ENCODE measurements at places on chromosomes 1 and 21.

- no peak for DNase-seq
Measured at GRCh38 chr1:1462318-1462966, 9.1 kb upstream of the ATAD3B start.

DNA sequence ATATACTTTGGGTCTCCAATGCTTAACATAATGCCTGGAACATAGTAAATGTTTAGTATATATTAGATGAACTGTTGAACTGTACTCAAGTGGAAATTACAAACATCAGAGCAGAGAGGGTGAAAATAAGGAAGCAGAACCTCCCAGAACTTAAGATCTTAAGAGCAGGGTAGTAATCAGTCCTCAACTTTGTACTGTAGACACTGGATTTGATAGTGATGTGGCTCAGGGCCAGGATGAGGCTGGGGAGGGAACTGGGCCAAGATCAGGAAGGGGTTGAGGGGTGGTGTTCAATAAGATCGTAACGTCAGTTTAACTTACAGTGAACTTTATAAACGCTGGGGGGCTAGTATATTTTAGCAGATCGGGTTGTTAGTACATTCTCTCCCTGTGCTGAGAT is 15.4 kb downstream of the MPZL1 start:
- DNase-seq = no peak

DNA sequence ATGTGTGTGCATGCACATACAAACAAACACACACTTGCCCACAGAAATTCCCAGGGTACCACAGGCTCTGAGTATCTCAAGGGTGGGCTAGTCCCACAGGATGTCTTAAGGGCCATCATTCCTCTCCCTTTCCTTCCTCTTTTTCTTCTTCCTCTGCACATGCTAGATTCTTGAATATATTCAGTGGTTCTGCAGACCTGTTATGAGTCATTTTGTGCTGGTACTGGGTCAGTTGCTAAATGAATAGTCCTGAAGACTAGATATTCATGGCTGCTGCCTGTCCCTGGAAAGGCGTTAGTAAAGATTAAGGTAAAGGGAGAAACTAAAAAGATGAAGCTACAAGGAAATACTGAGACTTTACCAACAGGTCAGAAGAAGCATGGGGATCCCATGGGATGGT is 256.7 kb upstream of the KIAA0040 start:
- no peak for DNase-seq

- DNase-seq = peak; percentile 35
Measured at GRCh38 chr1:222618001-222618879, at the start of gene MIA3. MIA3 (plus strand) TSS chr1:222618097; CDS start chr1:222618111, 14 bp downstream.

- no peak for DNase-seq
Measured at GRCh38 chr1:24075946-24076345, 36.0 kb downstream of the MYOM3 start.

Data from activated T-cell treated with anti-CD3 and anti-CD28 coated beads, Interleukin-2, amount 50 U/mL, for 4 hours (primary cell).